AG08396 (cell line): ENCODE measurements at places on chromosomes 1 and 21.

DNA sequence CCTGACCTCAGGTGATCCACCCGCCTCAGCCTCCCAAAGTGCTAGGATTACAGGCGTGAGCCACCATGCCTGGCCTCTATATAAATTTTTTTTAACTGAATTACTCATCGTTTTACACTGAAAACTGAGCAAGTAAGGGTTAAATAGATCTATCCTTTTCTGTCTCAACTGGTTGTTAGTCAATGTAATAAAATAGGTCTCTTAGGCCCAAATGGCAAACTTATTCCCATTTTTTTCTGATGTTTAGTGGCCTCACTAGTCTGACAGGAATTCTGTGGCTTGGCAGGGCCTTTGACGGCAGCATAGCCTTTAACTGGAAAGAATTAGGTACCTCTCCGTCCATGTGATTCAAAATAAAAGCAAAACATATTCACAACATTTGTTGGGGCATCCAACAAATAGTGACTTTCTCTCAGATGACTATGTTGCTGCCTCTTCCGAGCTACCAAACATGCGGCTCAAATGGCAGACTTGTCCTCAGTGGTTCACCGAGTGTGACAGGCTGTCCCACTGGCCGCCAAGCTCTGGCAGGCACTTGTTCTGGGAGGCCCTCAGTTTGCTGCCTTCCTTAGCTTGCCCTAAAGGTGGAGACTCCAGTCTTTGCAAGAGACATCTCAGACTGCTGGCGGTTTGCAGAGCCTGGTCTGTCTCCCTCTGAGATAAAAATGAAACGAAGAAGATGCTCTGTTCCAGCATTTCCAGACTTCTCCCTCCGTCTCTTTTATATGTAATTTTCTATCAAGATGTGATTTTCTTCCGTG lies 17.4 kb downstream of the ATP1A4 start:
- no peak for DNase-seq

DNA sequence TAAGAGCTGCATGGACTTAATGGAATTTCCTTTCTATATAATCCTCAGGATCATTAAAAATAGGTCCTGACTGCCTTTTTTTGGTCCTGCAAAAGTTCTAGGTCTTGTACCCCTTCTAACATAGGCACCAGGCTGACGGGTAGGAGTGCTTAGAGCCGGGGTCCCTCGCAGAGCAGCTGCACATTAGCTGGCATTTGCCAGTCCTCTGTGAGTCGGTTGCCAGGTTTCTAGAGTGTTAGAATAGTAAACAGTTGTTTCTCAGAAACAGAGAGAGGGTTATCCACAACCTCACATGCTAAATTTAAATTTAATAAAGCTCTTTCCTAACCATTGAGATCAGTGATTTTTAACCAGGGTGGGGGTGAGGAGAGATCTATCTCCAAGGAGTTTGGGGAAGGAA lies 35.4 kb upstream of the HEATR1 start:
- DNase-seq: no peak

DNA sequence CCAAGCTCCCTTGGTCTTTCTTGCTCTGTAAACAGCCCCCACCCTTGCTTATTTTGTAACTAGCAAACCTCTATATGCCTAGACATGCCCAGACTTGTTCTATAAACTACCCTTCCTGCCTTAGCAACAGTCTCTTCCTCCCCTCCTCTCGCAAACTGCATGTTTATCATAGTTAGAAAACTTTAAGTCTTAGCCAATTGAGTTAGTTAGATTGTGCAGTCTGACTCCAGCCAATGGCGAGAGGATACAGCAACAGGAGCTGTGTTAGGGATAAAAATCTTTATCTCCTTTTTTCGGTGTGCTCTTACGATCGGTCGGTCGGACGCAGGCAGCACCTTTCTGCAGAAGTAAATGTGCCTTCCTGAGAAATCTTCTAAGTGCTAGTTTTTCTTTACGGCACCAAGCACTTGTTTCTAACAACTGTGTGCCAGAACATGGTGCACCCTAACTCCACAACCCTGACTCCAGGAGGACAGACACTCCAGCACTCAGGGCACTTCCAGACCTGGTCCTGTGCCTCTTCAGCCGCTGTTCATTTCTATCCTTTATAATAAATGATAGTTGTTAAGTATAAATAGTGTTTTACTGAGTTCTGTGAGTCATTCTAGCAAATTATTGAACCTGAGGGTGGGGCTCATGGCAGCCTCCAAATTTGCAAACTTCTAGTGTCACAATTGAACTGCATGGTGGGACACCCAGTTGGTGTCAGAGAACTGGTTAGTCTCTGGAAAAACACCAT lies 25.7 kb upstream of the GNG4 start:
- no peak for DNase-seq

- DNase-seq: no peak
Measured at GRCh38 chr1:63693944-63694571, 79.8 kb upstream of the ROR1 start.

DNA sequence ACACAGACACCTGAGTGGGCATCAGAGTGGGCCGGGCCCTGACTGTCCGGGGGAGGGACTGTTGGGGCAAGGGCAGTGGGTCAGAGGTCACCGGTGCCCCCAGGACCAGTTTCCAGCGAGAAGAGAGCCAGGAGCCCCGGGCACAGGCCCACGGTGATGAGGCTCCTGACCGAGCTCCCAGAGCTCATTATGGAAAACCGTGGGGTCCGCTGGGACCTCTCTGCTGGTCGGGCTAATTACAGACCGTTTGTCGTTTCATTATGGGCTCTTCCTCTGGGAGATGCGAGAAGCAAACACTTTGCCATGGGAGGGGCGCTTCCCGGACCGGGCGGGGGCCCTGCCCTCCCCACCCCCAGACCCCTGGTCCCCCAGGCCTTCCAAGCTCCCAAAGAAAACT lies 12.0 kb upstream of the TTLL10 start:
- no peak for DNase-seq

DNA sequence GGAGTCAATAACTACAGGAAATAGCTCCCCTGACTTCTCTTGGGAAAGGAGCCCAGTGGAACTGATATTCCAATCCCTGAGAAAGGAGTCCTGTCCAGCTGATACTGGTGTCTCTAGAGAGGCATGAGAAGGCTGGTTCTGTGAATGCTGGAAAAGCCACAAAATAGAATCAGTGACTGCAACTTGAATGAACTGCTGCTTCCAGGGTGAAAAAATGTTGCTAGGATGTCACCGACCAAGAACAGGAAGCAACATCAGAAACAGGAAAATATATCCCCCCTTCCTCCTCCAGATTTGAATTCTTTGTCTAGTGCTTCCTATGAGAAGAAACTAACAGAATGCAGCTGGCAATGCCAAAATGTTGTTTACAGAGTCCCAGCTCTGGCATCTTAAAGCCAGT lies 269.3 kb upstream of the LYPLAL1 start:
- no peak for DNase-seq

GRCh38 chr1:217088011-217088410 lies 364.8 kb upstream of the ESRRG start:
- no peak for DNase-seq

GRCh38 chr1:91026320-91026719 lies 4.5 kb upstream of the ZNF644 start:
- DNase-seq: no peak

DNA sequence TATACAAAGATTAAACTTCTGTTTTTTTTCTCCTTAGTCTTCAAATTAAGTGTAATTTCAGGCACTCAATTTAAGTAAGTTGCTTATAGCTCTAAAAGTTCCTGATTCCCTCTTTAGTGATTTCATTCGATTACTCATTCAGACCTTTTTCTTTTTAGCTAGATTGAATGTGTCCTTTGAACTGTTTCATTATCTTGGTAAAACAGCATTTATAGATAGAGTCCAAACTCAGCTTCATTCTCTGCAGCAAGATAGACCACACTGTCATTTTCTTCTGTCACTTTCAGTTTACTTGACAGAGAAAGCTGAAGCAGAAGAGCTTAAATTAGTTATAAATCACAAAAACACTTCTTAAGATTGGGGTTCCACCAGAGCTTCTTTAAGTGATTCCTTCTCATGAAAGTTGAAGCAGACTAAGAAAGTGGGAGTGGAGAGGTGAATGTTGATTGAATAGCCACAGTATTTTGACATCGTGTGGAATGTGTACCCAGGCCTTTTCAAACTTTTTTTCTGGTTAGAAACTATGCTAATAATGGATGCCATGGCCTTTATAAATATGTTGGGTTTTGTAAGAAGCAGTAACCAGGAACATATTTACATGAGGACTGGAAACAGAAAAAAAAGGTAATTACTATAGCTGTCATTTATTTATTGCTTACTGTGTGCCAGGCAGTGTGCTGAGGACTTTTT lies 52.2 kb downstream of the ZBTB40 start:
- DNase-seq: peak; percentile 27
